Activated T-cell treated with anti-CD3 and anti-CD28 coated beads for 1 hour (primary cell): ENCODE measurements at places on chromosomes 1 and 21.
A peak's percentile ranks its signal among the peaks of the same experiment; 100 is the strongest.

GRCh38 chr1:111621050-111621449, 1.5 kb downstream of the RAP1A start:
- DNase-seq: no peak

- DNase-seq: no peak
Measured at GRCh38 chr1:115088871-115089419, 358 bp downstream of the TSPAN2 start.

- DNase-seq: no peak
Measured at GRCh38 chr1:156623946-156624813, 5.0 kb downstream of the HAPLN2 start.

GRCh38 chr1:229479660-229480399, 28.3 kb downstream of the NUP133 start:
- DNase-seq: no peak

DNA sequence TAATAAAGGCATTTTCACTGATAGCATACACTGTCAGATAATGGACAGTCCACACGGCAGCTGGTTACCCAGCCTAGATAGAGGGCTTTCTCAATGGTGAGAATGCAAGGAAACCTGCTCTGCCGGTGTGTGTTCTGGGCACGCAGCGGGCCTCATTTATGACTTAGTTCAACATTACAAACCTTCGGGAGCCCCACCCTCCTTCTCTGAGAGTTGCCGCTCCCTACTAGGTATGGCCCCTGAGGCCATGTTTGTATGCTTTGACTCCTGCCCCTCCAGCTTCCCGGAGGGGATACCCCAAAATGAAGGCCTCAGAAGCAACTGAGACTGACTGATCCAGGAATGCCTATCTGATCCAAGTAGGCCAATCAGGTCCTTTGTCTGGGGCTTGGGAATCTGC, 17.2 kb upstream of the FABP3 start:
- no peak for DNase-seq

- peak; percentile 17 for DNase-seq
Measured at GRCh38 chr1:35030756-35031446, 844 bp downstream of the ZMYM6 start.

GRCh38 chr1:85940656-85941306, 215.8 kb downstream of the COL24A1 start:
- DNase-seq: no peak

- no peak for DNase-seq
Measured at GRCh38 chr21:20943561-20943997, 54.6 kb upstream of the NCAM2 start.

GRCh38 chr1:114345930-114346479, 165.0 kb downstream of the TRIM33 start:
- DNase-seq: no peak

DNA sequence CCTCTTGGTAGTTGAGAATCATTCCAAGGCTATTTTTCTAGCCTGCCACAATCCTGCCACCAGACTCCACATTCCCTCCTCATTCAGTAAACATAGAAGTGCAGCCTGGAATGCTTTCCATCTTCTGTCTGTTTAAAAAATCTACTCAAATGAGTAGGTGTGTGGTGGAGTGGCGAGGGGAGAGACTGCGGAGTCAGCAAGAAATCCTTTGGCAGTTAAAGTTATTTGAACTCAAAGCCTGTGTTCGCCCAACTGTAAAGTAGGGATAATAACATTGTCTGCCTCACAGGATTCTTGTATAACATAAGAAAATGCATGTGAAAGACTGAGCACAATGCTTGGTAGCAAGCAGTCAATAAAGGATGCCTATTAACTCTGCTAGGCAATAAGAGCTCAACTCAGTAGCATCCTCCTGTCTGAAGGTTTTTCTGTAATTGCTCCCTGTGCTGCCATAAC, 22.2 kb upstream of the DPT start:
- no peak for DNase-seq
